Right ventricle myocardium inferior (tissue), 1 donor: ENCODE measurements at places on chromosomes 1 and 21.

DNA sequence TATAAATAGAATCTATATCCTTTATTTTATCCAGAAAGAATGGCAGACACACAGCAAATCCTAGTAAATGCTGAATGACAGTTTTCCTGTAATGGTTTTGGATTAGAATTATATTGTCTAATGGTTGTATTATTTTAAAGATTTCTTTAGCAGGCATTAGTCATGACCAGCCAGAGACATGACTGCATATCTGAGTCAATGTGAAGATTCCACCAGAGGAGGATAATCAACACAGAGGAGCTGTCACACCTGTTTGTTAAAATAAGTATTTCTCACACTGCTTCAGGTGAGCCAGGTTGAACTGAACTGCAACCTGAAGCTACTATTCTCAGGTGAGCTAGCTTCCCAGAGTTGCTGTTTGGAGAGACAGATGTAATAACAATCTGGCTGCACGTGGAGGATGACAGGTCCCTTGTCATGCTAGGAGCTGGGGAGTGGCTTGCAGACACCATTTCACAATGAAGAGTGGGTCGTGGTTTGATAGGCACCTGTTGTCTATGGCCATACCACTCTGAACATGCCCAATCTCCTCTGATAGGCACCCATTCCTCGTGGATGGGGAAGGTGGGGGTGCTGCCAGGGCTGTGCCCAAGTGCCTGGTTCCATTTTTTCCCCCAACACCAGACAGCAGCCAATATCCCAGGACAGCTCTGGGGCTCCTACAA, 94.3 kb downstream of the KCNJ6 start:
- DNase-seq = no peak

DNA sequence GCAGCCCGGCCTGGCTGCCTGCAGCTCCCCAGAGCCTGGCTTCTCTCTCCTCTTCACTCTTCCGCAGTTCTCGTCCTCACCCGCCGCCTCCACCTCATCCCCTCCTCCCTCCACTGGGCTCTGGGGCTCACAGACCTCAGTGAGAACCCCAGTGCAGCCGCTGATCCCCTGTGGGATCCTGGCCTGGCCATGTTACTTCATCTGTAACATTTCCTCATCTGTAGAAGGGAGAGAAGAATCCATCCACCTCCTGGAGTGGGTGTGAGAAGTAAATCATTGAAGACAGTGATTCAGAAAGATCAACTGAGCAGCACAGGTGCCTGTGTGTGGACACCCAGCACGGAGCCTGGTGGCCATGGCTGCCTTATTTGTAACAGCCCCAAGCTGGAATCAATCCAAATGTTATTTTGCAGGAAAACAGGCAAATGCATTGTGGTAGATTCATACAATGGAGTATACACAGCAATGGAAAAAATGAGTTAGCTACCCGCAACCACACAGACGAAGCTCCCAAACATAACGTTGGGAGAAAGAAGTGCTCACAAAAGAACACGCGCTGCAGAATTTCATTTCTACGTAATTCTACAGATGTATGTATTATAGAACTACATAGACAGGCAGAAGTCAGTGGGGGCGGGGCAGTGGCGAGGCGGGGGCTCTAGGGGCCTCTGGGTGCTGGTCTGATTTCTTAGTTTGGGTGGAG, 8.7 kb downstream of the LAPTM5 start:
- DNase-seq = no peak

DNA sequence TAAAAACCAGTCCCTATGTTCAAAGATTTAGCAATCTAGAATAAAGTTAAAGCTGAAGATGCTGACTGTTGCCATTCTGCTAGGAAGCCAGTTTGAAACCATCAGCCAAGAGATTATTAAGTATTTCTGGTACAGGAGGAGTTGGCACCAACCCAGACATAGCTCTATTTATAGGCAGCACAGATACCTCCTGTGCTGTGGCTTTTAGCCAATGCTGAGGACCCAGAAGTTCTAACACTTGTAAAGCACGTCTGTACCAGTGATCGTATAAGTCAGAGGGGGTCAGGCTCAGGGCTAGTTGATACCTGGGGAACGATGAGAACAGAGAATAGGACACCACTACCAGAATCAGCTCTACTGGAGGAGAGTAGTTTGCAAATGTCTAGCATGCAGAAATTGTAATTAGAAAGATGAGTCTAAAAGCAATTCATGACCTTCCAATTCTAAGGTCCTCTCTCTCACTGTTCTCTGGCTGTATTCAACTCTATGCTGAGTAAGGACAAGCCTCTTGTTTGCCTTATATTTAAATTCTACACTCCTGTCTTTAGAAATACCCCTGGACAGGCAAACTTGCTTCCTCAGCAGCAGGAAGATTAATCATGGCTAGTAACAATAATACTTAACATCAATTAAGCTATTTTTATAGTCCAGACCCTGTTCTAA, 96.8 kb upstream of the PALMD start:
- DNase-seq = no peak

GRCh38 chr21:45421071-45421845, 16.3 kb downstream of the COL18A1 start:
- DNase-seq = peak; percentile 41

- DNase-seq = peak; percentile 41
These were observed 735 bp upstream of the BRINP3 start for GRCh38 chr1:190478149-190479049.

- DNase-seq = no peak
These were observed 276.2 kb downstream of the NEGR1 start for GRCh38 chr1:72006092-72006491.

GRCh38 chr1:238465449-238465848, 574.7 kb upstream of the ZP4 start:
- no peak for DNase-seq

GRCh38 chr1:28560886-28561285, 8.0 kb downstream of the TRNAU1AP start:
- no peak for DNase-seq

- no peak for DNase-seq
These were observed 140.4 kb upstream of the ETV3 start for GRCh38 chr1:157278383-157279137.

DNA sequence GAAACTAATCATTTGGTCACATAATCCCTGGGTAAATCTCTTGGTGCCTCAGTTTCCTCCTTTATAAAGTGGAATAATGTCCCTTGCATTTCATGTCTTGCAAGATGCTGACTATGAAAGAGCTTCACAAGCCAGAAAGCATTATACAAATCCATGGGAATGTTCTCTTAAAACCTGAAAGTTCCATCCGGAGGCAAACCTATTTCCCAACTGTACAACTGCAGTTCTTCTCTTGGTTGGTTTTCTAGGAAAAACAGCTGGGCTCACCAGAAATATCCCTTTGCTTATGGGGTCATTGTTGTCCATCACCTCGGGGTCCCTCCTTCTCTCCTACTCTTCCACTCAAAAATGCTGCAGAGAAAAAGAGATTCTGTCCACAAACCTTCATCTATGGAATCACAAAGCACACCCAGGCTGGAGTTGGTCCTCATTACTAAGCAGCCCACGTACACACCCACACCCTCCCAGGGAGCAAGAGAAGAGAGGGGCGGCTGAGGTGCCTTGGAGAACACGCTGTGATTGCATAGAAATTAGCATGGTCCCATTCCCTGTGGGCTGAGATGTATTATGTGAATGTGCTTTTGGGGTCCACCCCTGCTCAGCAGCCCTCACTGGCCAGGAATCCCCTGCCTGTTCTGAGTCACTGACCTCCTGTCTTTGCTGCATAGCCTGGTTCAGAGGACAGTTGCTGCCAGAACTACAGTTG, 5.0 kb upstream of the PLXNA2 start:
- DNase-seq = no peak

GRCh38 chr1:177103005-177103852, 61.3 kb downstream of the ASTN1 start:
- no peak for DNase-seq

DNA sequence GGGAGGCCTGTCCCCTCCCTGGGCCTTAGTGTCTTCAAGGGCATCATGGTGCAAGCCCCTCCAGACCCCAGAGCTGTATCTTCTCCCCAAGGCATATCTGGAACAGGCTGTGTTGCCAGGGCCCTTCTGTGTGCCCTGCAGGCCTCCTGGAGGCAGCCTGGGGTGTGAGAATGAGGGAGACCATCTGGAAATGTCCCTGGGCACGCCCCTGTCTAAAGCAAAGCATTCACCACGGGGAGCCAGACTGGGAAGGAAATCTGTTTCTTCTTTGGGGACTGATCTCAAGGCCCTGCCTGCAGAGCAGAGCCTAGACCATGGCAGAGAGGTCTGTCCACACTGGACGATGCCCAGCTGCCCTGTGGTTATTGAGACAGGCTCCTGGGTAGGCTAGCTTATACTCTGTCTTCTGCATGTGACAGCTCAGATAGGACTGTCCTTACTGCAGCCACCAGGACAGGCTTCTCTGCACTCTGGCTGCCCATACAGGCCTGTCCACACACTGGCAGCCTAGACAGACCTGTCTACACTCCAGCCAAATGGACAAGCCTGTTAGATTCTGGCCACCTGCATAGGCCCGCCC, 24.6 kb downstream of the PODN start:
- DNase-seq = peak; percentile 59

GRCh38 chr1:8422510-8423268, 104.8 kb downstream of the SLC45A1 start:
- no peak for DNase-seq

DNA sequence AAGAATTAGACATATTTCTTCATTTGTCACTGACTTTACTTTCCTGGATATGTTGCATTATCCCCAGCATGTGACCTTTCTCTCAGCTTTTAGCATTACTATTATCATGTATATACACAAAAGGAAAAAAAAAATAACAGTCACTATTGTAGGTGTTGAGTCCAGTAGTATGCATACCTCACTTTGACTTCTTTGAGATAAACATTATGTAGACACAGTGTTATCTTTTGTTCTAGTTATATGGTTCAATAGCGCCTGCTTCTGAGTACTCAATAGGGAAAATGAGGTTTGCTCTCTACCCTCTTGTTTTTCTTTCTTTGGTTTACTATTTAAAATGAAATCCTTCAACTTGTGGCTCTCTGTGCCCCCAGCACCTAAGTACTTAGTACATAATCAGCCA, 409.6 kb upstream of the PKN2 start:
- no peak for DNase-seq
